D721Med (cell line): ENCODE measurements at places on chromosomes 5 and 9.

DNA sequence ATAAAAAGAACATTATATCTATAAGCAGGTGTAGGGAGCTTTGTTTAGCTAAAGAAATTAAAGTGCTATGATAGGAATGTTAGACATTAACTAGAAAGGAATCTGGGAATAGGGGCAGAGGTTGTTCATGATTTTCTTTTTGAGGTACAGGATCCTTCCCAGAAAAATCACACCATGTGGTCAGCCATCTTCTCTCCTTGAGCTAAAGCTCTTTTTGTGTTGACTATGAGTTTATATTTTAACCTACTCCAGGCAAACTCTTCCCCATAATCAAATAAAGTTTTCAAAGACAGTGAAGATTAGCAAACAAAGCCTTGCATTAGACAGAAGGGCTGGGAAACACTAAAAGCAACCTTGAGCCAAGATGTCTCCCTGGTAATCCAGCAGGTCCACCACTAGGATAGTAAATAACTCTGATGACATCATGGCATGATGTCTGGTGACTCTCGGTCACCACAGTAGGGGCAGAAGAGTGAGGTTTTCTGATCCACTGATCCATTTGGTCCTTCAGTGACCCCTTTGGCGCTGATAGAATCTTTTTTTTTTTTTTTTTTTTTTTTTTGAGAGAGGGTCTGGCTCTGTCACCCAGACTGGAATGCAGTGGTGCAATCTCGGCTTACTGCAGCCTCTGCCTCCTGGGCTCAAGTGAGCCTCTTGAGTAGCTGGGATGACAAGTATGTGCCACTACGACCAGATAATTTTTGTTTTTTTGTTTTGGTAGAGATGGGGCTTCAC, 30.6 kb upstream of the IL6ST start:
- DNase-seq, result no peak

GRCh38 chr9:129412814-129413536, 207.9 kb downstream of the C9orf50 start:
- DNase-seq, result no peak

DNA sequence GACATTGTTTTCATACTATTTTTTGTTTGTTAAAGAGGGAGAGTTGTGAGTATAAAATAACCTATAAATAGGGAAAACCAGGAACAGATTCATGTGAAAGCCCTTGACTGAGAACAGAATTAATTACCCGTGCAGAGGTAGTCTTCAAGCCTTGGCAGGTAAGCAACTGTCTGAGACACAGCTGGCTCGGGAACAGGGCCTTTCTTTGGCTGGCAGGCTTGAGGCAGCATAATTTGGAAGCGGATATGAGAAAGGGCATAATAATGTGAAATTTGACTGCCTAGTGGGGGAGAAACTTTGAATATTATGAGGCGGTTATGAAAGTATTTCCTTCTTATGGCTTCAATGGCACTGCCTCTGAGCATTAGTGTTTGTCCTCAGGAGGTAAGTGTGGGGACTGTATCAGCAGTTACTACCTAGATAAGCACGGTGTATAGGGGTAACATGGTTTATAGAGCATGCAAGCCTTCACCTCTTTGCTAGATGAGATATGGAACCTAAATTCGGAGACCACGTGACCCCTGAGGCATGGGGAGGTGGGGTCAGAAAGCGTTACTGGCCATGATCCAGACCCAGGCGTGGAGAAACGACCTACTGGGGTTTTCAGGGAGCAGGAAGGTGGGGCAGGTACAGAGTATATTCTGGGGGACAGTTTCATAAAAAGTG, 210.2 kb upstream of the GAS1 start:
- DNase-seq, result no peak

DNA sequence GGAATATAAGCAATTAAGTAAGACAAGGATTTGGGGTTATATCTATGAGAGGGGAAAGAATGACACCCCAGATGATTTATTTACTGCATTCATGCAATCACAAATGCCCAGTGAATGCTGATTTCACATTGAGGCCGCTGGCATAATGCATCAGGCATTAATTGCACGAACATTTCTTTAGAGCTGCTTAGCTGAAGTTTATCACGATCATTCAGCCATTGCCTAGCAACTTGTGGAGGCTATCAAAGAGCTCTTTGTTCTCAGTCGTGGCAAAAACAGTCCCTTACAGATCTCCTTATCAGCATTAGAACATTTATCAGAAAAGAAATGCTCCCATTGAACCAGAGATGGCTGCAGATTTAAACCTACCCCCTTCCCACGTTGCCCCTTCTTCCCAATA, 88.7 kb upstream of the PRRC1 start:
- no peak for DNase-seq

- DNase-seq, result no peak
Measured at GRCh38 chr9:90517103-90517502, 125.5 kb downstream of the DIRAS2 start.

DNA sequence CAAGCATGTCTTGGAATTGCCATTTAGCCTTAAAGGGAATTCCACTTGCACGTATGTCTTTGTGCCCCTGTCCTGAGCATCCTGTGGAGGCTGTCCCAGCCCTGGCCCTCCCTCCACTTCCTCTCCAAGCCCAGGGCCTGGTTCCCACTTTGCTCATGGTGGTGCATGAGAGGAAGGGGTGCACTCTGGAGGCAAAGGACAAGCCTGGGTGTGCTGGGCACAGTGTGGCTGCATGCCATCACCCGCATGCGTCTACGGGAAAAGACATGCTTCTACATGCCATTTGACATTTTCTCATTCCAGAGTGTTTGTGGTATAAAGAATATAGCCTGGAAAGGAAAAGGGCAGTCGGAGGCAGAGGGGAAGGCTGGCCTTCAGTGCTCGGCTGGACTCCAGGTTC, 7.2 kb upstream of the IRX2 start:
- DNase-seq, result no peak

- DNase-seq, result no peak
Measured at GRCh38 chr5:142602720-142603245, 83.1 kb downstream of the FGF1 start.

GRCh38 chr9:95820074-95820473, 55.4 kb upstream of the ERCC6L2 start:
- no peak for DNase-seq
